ENCODE measurements at places on chromosomes 2 and 18. TPM values are rescaled to one million over a fixed set of nuclear protein-coding genes. Genes with fewer than 3 reads are reported as not detected.

DNA sequence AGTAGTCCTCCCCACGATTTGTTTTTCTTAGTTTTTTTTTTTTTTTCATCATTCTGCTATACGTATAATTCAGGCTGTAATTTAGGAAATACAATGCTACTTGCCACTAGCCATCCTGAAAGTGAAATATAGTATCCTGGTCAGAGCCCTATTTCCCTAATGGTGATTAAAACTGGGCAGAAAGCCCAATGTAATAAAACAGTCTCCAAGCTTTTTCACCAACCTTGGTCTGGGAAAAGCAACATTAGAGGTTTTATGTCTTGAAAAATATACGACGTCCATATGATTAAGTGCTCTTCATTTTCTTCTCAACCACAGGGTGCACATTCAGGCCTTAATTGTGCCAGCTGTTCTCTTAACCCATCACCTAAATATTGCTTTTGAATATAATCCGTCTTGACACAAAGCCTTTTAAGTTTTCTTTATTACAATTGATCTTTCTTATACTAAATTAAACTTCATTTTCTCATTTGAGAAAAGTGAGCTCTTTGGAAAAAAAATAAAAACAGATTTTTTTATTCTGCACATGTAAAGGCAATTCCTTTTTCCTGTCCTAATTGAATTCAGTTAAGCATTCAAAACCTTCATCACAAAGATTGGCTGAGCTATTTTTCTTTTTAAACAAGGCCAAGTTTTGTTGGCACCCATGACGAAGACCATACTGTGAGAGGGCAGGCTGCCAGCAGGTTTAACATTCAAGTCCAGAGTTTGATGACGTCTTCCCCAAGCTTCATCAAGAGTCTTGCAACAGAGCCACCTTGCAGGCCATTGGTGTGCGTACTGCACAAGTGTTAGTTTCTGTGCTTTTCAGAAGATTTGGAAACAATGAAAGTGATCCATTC, 52.7 kb downstream of the MAP2 start:
- peak; percentile 45 for DNase-seq

DNA sequence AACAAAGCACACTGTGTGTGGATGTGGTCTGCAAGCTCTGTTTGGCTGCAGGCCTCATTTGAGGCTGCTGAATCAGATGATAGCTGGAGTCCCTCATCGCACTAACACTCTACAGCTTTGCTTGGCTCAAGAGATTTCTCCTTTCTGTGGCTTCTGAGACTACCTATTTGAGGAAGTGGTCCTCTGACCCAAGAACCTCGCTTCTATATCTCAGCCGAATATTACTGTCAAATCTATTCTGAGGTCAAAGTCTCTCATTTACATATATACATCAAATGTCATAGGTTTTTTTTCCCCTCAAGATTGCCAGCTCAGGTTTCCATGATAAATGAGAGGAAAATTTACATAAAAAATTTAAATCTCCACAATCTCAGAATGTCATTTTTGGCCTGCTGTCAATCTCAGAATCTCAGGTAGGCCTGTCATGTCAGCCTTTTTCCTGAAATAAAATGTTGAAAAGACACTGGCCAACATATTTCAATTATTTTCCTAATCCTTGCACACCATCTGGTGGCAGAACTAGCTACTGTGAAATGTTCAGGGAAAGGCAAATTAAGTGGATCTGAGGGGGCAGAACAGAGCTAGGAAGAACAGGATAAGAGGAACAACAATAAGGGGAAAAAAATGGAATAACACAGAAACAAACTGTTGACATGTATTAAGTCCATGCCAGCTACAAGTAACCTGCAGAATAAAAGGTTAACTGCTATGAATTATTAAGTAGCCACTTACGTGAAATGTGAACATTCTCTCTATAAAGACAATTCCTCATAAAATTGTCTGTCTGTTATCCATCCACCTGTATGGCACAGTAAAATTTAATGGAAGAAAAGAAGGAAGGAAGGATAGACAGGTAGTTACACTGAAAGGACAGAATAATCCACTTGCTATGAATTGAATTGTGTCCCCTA, 39.3 kb downstream of the AP1S3 start:
- DNase-seq: peak; percentile 46

DNA sequence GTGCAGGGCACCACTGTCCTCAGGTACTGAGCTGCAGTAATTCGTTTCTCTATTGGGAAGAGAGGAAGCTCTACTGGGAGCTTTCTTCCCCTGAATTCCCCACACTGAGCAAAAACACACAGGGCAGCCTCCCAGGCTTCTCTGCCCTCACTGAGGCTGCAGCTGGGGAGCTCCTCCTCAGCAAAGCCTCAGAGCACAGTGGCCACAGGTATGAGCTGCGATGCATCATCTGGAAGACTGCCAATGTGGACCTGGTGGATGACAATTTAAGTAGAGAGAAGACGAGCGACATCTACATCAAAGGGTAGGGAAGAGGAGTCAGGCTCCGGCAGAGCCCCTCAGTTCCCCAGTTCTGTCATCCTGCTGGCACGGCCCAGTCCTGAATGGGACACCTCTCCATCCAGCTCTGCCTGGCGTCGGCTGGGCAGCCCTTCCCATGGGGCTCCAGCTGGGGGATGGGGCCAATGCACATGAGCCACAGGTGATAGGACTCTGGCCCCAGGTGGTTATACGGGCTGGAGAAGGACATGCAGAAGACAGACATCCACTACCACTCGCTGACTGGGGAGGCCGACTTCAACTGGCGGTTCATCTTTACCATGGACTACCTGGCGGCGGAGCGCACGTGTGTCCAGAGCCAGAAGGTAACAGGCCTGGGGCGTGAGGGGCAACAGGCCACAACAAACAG, 37.6 kb downstream of the LMAN2L start:
- peak; percentile 62 for DNase-seq

DNA sequence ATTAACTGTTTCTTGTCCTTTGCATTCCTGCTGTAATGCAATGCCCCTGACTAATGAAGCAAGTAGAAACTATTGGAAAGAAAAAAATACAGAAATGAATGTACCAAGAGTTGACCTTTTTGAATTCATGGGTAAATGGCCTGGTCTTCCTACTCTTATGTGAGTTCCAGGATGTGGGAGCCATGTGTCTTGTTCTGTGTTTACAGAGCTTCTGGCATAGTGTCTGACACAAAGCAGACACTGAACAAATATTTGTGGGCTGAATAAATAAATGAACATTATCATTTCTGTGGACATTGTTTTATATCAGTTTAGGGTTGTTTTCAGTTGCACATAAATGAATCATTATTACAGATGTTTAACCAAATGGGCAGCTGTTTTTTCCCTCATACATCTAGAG, 155.5 kb downstream of the CD8B2 start:
- DNase-seq: no peak

GRCh38 chr2:180015951-180016709, 9.0 kb upstream of the CWC22 start:
- peak; percentile 86 for DNase-seq

- peak; percentile 98 for DNase-seq
Observed at GRCh38 chr2:118386641-118387302, 298.5 kb downstream of the INSIG2 start.

DNA sequence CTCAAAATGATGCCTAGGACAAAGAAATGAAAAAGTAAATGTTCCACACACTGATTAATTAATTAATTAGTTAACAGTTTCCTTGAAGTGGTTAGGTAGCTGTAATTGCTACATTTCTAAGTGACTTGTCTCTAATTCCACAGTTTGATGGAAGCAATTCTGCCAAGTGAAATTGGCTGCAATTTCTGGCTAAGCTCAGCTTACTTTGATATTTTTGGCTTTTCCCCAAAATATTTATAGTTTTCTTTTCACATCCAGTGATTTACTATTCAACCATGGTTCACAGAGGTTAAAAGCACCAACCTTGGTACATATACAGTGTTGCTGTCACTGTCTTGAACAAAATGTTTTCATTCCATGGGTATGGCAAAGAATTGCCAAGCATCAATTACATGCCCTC, 459.5 kb upstream of the CDH20 start:
- no peak for DNase-seq

- no peak for DNase-seq
Observed at GRCh38 chr2:10236571-10237391, 65.9 kb upstream of the HPCAL1 start.

GRCh38 chr2:5519286-5519685, 172.9 kb upstream of the SOX11 start:
- DNase-seq: no peak

DNA sequence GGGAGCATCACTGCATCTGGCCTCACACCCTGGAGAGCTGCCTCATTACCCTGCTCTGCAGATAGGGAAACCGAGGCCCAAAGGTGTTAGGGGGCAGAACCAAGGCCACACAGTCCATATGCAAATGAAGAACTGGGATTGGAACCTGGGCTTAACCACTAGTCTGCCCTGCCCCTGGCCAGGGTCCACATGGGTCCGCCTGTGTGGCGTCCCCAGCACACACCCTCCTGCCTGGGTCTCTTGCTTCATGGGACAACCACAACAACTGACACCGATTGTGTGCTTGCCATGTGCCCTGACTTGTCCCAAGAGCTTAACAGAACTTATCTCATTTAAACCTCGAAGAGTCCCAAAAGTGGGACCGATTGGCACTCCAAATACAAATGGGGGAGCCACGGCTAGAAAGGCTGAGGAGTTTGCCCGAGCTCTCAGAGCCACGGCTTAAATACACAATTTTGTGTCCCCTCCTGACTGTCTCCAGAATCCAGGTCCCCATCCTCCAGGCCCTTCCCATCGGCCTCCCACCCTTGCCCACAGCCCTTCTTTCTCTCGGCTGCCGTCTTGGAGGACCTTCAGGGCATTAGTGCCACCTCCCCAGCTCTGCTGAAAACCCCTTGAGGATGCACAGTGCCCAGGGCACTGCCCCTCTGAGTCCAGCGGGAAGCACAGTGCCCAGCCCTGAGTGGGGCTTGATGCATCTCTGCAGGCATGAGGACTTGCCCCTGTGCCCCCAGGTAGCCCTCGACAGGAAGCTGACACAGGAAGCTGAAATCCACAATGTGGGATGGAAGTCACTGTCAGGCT, 5.8 kb upstream of the DUSP2 start:
- no peak for DNase-seq

The PTPRN gene
- 0.13 TPM for total RNA-seq

The BUB1 gene
- total RNA-seq: 1.3 TPM

The ANKMY1 gene
- 15.8 TPM for total RNA-seq

The APLF gene
- 6.1 TPM for total RNA-seq

Measured in bronchial epithelial cell (primary cell).